ENCODE measurements at places on chromosomes 3 and 15.

DNA sequence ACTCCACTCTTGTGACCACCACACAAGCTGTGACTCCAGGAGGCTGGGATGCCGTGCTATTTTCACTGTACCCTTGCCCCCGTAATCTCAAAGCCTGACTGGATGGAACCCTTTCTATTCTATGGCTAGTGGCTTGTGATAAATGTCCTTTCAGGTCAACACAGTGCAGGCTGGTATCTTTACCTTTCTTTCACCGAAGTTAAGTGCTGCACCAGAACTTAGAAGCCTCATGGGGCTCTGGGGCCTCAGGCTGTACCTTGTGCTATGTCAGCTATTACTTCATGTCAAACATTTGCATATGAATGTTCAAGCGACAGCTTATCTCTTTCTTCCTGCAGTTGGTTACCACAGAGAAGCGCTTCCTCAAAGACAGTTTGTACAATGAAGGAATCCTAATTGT is 66.8 kb downstream of the RPL39L start:
- DNase-seq: no peak

- DNase-seq: peak; percentile 75
Measured at GRCh38 chr15:83846847-83847246, 192.9 kb downstream of the ADAMTSL3 start.

DNA sequence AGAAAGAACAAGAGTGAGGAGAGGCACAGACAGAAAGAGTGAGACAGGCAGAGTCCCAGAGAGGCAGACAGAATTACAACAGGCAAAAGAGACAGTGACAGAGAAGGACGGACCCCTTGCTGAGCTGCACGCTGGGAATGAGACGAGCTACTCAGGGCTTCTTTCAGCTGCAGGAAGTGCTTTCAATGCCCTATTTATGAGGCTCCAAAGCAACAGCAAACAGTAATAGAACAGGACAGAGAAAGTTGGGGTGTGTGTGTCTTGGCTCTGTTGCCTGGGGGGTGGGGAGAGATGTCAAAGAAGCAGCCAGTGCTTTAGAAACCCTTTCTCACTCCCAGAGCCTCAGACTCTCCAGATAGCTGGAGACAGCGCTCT is 502 bp upstream of the TIMP4 start:
- DNase-seq: no peak

DNA sequence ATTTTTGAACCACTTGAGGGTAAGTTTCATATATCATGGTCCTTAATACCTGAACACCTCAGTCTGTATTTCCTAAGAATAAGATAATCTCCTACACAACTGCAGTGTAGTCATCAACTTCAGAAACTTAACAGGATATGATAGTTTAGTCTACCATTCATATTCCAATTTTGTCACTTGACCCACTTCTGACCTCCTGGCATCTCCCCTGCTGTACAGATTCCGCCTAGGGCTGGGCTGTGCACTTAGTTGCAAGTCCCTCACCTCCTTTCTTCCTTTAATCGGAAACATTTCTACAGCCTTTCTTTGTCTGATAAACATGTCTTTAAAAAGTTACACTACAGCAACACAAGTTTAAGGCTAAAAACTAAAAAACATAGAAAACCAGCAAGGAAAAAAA is 218.4 kb upstream of the SLCO3A1 start:
- no peak for DNase-seq

DNA sequence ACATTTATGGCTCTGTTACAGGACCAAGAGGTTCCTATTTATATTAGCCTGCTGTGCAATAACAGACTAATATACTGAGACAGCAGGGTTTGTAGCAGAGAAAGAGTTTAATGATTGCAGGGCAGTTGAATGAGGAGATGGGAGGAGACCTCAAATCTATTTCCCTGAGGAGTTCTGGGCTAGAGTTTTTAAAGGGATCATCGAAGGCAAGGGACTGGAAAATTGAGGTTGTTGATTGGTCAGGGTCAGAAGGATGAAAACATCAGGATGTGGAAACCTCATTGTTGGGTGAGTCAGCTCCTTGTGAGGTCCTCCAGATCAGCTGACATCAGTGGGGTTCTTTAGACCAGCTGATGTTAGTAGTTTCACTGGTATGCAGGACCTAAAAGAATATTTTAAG is 60.6 kb upstream of the GOLGA8B start:
- DNase-seq: peak; percentile 56

GRCh38 chr3:36227980-36228379 is 152.3 kb upstream of the STAC start:
- no peak for DNase-seq

Data from fibroblast of the aortic adventitia (primary cell).